Activated naive CD4-positive, alpha-beta T cell treated with anti-CD3 and anti-CD28 coated beads, Interleukin-2, amount 50 U/mL, for 72 hours (primary cell): ENCODE measurements at places on chromosomes 5 and 9. TPM values are rescaled to one million over a fixed set of nuclear protein-coding genes. Genes with fewer than 3 reads are reported as not detected.

Gene CDH9
- total RNA-seq, result not detected

Gene KIF12
- not detected for total RNA-seq

Gene NR4A3
- 19.2 TPM for total RNA-seq

Gene PITX1
- total RNA-seq, result not detected

Gene CDKN2AIPNL
- 6.0 TPM for total RNA-seq

Gene FGFR4
- 2.3 TPM for total RNA-seq

Gene FAM81B
- not detected for total RNA-seq
